Mesothelial cell of epicardium (in vitro differentiated cells): ENCODE measurements at places on chromosomes 1 and 21. TPM values are rescaled to one million over a fixed set of nuclear protein-coding genes. Genes with fewer than 3 reads are reported as not detected.

PWP2 gene
- 2.3 to 7.5 TPM (median 3.1 TPM) in 3 replicates for total RNA-seq

DNA sequence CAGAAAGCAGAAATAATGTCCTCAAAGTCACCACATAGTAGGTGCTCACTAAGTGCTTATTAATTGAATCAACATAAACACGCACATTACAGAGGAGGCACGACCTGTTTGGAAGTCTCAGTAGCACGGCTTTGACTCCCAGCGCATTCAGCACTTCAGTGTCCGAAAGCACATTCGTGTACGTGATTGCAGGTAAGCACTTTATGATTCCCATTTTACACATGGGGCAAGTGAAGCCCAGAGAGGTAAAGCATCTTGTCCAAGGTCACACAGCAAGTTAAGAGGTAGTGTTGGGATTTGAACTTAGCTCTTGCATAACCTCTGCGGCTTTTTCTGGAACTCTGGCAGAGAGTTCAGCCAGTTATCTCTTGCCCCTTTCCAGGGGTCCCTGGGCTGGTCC, 85.2 kb upstream of the WNT4 start:
- no peak for DNase-seq

DNA sequence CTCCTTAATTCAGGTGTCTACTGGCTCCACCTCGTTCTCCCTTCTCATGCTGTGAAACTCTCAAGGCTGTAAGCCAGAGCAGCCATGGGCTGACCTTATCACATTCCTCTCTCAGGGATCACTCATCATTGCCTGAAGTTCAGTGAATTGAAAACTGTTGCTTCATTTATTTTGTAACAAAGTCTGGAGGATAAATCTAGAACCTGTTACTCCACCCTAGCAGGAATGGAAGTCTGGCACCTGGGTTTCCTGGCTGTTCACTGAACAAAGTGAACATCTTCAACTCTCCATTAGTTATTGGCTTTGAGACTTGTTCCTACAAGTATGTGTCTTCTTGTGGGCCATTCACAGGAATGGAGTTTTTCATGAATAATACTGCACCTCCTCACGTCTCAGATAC, 584.1 kb downstream of the PTPRU start:
- DNase-seq, result no peak

DNA sequence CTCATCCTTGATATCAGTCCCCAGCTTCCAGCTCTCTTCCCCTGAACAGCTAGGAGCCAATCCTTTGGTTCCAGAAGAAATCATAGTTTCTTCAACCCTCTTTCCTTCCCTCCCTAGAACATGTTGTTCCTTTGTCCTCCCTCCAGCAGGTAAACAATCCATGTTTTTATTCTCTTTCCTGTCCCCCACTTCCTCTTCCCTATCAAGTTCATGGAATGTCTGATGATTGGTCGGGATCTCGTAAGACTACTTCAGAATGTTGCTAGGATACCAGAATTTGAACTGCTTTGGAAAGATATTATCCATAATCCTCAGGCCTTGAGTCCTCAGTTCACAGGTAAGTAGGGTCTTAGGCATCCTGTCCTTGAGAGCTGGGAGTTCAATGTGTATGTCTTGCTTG, 23.1 kb upstream of the SLC27A3 start:
- DNase-seq, result no peak

DNA sequence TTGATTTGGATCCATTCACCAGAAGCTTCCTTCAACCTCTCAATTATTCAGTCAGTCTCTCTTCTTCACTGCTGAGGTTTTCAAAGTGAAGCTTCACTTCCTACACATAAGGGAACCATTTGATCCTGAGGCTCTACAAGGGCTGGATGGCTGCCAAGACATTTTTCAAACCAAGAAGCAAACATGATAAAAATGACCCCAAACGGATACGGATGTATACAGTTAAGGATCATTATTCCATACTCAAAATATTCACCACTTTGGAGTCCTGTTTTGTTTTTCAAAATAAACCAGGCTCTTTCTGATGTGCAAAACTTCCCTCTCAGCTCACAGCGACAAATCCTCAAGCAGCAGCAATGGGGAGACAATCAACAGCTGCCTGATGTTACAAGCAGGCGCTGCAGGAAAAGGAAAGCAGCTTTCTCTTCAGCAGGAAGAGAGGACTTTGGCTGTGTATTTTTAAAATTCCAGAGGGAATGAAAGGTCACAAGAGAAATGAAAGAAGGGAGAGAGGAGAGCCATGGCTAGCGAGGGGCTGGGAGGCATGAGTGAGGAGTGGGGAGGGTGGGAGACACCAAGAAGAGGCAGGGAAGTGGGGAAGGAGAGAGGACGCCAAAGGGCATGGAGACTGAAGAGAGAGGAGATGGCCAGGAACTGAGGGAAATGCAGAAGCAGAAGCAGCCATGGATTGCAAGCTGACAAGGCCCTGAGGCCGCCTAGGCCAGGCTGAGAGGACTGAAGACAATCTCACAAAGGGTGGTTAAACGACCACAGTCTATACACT, 145.4 kb downstream of the SLC45A1 start:
- no peak for DNase-seq

- no peak for DNase-seq
Measured at GRCh38 chr1:24896596-24897262, 33.3 kb downstream of the RUNX3 start.

ADGRL2 gene
- 81.5 to 89.8 TPM (median 83.4 TPM) in 3 replicates for total RNA-seq
